Right ventricle myocardium superior (tissue), 1 donor: ENCODE measurements at places on chromosomes 3 and 15.

DNA sequence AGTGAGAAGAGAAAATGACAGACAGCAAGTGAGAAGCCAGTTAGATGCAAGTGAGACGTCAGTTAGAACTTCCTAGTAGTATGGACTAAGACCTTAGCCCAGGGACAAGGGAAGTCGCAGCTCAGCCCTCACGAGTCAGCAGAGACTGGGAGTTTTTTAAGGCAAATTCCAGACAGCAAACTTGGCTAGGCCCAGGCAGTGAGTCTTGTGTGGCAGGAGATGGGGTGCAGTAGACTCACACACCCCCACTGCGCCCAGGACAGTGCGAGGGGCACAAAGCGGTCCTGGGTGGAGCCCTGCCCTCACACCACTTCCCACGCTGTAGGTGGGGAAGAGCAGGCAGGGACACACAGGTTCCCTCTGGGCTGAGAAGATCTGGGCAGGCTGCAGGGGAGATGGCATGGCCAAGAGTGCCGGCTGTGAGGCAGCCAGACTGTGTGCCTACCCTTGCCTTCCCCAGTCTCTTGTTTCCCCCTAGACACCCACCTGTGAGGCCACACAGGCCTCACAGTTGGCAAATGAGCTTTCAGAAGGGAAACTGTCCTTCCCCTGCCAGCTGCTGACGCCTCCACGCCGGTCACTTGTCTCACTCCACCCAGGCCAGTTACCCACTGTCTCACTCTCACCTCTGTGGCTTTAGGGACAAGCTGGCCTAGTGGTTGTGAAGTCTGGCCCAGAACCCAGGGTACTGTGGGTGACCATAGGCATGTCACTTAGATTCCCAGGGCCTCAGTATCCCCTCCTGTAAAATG, 13.7 kb upstream of the PRKCD start:
- no peak for DNase-seq

GRCh38 chr3:126671521-126671920, 16.6 kb upstream of the TXNRD3 start:
- no peak for DNase-seq

GRCh38 chr3:77541203-77541922, 501.5 kb downstream of the ROBO2 start:
- no peak for DNase-seq

DNA sequence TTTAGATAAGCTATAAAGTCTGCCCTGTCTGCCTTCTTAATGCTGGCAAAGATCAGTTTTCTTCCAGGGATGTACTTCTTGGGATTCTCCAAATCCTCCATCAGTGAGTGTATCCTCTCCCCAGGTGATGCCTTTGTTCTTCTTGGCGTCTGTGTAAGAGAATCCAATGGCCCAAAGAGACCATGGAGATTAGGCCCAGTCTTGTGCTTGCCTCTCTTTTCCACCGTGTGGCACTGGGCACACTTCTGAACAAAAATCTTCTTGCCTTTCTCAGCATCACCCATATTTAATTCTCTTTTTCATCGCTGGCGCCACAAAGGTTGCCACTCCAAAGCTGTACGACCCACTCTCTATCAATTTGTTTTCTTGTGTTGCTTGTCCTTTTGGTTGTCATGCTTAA, 32.2 kb upstream of the TAMM41 start:
- no peak for DNase-seq

- DNase-seq = no peak
These were observed 28.3 kb upstream of the CRYBG3 start for GRCh38 chr3:97793420-97794019.

DNA sequence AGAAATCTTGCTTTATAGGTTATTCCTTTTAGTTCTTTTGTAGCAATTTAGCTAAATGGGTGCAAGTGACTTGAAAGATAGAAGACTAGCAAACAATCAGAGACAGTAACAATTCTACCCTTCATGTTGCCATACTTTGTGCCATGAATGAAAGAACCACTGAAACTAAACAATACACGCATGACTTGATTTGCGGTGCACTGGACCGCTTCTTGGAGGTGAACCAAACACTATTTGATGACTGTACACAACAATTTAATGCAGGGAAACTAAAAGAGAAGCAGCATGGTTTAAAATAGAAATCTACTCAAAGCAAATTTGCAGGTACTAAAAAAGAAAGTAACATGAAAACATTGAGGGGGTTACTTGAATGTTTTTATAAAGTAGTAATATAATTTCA, 331.0 kb upstream of the RARB start:
- DNase-seq = no peak

GRCh38 chr3:126734106-126734723, 30.2 kb downstream of the CHCHD6 start:
- no peak for DNase-seq

DNA sequence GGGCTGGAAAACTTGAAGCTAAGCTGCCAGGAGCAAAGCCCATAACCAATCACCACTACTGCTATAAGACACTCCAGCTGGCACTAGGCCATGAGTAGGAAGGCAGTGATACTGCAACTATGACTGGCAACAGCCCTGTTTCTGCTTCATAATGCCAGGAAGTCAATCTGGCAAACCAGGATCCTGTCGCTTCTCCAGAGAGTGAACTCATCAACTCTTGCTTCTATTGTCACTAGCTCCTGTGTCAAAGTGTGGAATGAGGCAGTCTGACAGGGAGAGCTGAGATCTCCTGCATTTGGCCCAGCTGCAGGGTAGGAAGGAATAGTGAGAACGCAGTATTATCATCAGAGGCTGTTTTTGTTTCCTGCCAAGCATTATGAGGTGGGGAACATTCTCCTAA, 105.3 kb downstream of the CTNNB1 start:
- DNase-seq = no peak

DNA sequence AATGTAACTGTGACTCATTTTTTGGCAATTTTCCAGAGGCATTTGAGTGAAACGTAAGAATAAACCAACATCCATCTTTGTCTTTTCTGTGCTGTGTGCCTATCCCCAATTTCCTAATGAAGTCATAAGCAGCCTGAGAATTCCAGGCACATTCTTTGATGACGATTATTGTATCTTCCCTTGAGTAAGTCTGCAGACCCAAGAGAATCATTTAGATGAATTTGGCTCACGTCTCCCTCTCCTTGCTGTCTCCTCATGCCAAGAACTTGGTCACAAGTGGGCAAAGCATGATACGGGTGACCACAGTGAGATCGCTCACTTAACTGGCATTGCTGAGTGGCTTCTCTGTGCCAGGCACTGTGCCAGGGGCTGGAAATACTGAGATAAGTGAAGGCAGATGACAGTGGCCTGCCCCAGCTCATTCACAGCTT, 384.5 kb upstream of the IL12A start:
- peak; percentile 88 for DNase-seq
